ENCODE measurements at places on chromosomes 5 and 9.

DNA sequence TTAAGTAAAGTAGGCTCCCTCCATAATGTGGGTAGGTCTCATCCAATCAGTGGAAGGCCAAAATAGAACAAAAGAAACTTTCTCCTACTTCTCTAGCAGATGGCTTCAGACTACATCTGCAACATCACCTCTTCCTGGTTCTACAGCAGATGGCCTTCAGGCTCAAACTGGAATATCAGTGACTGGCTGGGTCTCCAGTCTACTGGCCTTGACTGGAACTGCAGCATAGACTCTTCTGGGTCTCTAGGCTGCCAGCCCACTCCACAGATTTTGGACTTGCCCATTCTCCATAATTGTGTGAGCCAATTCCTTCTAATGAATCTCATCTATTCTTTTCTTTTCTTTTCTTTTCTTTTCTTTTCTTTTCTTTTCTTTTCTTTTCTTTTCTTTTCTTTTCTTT lies 64.8 kb downstream of the ACER2 start:
- DNase-seq: no peak

DNA sequence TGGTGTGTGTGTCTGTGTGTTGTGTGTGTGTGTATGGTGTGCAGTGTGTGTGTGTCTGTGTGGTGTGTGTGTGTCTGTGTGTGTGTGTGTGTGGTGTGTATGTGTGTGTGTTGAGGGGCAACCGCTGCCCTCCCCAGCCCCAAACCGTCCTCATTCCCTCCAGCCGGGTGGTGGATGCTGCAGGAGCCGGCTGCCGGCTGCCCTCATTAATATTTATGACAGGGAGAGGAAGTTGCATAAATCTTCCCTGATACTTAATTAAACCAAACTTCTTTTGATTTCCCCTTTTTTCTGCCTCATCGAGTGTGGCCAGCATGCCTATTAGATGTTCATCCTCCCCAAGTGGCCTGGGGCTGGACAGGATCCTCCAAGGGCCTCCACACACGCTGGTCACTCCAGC lies 121.4 kb upstream of the MVB12B start:
- no peak for DNase-seq

- no peak for DNase-seq
Measured at GRCh38 chr5:158698023-158698639, 401.6 kb downstream of the EBF1 start.

DNA sequence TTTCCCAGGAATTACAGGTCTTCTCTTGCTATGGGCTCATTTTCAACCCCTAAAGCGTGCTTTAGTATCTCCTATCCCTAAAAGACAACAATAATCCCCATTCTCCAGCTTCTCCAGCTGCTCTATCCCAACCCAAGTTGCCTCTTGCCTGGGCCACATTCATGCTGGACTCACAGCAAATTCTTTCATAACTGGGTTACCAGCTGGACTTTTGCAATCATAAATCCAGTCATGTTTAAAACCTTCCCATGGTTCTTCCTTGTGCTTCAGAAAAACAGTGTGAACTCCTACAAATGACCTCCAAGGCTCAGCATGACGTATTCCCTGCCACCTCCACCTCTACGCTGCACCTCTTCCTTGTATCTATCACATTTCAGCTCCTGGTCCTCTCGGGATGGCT lies 346.9 kb downstream of the GADD45G start:
- no peak for DNase-seq

DNA sequence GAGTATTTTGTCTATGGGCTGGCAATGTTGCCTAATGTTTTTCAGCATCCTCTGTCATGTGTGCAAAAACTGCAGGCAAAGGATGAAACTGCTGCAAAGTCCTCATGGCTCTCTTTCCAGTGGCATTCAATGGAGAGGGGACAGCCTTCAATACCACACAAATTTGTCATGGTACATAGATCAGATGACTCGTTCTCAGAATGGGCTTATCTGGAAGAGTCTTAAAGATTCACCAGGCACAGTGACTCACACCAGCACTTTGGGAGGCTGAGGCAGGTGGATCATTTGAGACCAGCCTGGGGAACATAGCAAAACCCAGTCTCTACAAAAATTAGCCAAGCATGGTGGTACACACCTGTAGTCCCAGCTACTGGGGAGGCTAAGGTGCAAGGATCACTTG lies 5.3 kb downstream of the CDKN2AIPNL start:
- no peak for DNase-seq

GRCh38 chr5:6743161-6743560 lies 29.9 kb downstream of the TENT4A start:
- DNase-seq: no peak

- DNase-seq: no peak
Measured at GRCh38 chr5:127306036-127306435, 15.4 kb downstream of the MEGF10 start.

GRCh38 chr5:33337637-33337992 lies 103.2 kb upstream of the TARS1 start:
- DNase-seq: no peak

DNA sequence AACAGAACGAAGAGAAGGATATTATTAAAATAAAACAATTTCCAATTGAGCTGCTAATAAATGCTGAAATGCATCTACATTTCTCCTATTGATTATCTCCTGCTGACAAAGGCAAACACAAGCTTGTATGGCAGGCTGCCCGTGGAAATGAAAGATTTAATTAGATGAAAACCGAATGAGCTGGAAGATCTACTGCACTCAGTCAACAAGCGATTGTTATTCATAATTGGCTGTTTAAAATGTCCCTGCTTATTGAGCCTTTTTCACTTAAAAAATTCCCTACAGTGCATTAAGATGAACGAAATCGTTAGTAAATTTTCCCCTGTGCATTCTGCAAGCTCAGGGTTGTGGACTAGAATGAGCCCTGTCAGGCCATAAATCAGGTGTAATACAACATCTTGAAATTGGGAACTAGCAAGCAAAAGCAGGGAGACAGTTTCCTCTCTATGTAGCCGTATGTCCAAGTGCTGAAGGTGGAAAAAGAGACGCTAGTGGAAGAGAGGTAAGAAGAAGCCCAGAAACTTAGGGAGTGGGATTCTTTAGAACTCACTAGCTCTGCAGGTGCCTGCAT lies 28.5 kb upstream of the KIF4B start:
- no peak for DNase-seq

DNA sequence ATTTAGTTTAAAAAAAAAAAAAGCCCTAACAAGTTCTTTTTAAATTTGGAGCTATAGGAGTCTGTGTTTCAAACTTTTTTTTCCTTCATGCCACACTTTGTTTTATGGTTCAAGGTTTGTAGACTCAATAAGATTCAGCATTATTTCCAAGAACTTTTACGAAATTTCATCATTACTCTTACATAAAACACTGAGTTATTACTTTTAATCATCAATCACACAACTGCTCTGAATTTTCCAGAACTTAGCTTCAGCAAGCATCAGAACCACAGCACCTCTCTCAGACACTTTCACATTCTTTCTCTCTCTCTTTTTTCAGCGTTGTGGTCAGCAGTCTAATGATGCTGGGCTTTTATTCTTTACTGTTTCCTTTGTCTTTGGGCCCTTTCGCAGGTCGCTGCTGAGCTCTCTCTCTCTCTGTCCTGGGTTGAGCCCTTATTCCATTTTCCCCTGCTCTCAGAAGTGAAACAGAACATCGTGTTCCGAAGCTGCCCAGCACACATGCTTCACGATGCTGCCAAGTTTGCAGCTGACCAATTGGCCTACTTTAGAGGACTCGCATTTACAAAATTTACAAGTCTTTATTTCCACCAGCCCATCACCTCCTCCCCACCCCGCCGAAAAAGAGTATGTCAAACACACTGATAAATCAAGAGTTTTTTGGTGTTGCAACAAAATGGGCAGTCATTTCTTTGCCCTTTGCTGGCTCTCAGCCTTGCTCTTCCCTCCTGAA lies 44.6 kb upstream of the PIK3R1 start:
- DNase-seq: peak; percentile 69

All from left forelimb (tissue), 1 donor.